ENCODE measurements at places on chromosomes 6 and 20.

DNA sequence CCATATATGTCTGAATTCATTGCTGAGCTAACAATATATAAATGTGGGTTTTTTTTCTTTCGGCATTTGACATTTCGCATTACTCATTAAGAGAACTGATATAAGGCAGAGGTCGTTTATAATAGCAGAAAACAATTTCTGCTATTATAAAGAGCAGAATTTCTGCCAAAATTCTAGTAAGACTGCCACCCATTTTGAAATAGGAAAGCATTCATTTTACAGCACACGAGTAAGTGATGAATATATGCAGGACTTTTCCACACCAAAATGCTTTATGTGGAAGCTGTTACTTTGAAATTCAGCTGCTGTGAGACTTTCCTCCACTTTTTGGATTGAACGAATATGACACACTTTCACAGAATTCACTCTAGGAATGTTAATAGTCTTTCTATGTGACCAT lies 610.9 kb upstream of the MAN1A1 start:
- DNase-seq = no peak

GRCh38 chr6:48568856-48569255 lies 457.9 kb upstream of the PTCHD4 start:
- DNase-seq = no peak

GRCh38 chr6:132830334-132830751 lies 16.0 kb downstream of the RPS12 start:
- DNase-seq = no peak

- DNase-seq = no peak
Measured at GRCh38 chr6:118815495-118815894, 78.5 kb upstream of the ASF1A start.

GRCh38 chr20:15654208-15654649 lies 919.0 kb downstream of the KIF16B start:
- DNase-seq = no peak

GRCh38 chr6:104799134-104799657 lies 60.5 kb downstream of the HACE1 start:
- DNase-seq = no peak

GRCh38 chr6:35495258-35496035 lies 1.4 kb downstream of the TEAD3 start:
- no peak for DNase-seq

DNA sequence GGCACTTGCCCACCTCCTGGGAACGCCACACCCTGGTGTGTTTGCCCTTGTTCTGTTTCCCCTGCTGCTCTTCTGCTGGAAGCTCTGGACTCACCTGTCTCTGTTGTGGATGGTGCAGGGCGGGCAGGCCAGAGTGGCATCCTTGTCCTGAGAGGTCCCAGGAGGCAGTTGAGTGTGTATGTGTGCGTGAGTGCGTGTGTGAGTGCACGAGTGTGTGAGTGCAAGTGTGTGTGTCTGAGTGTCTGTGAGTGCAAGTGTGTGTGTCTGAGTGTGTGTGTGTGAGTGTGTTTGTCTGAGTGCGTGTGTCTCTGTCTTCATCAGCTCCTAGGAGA lies 12.2 kb downstream of the IGF2R start:
- no peak for DNase-seq

DNA sequence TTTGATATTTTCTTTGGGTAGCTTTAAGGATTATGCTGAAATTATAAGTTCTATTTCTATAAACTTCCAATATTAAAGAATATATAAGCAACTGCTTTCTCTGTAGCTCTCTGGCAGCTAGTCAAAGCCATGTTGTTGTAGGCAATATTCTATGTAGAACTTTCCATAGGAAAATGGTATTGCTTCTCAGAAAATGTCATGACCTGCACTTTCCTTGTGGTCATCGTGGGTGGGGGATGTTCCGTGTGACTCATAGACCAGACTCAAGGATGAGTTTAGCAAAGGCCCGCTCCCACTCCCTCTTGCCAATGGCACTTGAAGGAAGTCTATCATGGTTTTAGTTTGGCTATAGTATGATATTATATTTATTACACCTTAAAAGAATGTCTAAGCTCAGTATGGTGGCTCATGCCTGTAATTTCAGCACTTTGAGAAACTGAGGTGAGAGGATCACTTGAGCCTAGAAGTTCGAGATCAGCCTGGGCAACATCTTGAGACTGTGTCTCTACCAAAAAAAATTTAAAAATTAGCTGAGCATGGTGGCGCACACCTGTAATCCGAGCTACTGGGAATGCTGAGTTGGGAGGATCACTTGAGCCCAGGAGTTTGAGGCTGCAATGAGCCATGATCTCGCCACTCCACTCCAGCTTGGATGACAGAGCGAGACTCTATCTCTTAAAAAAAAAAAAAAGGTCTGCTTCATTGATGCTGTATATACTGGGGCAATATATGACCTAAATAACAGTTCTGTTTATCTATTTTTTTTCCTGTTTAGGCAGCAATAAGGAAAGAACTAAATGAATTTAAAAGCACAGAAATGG lies 36.6 kb upstream of the LTV1 start:
- DNase-seq = peak; percentile 69

DNA sequence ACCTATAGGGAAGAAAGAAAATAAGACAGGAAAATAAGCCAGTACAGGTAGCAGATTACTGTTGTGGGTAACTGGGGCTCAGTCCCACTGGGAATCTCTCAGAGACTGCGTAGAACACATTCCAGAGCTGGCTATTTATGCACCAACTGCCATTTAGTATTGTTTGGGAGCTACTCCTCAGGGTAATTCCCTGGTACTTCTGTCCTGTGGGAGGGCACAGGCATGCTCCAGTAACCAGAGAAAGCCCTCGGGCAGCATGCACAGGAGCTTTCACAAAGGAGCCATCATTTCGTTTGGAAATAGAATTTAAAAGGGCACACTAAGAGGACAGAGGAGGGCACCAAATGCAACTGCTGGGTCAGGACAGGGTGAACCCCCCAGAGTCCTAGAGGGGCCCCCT lies 148.0 kb upstream of the LRFN2 start:
- DNase-seq = no peak

DNA sequence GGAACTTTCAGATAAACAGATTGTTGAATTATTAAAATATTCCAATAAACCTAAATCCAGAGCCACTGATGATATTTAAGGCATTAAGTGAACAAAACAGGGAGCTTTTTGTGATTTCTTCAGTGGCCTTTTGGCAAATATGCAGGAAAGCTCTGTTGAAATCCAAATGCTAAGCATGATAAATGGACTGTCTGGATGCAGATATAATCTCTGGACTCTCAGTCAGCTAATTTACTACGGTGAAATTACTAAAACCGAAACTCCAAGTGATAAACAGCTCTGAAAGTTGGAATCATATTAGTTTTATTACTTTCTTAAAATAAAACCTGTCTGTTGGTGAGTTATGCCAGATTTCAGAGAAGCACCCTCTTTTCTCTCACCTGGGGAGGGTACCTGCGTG lies 120.3 kb downstream of the IMPG1 start:
- DNase-seq = no peak

- no peak for DNase-seq
Measured at GRCh38 chr6:170134031-170134470, 156.8 kb downstream of the DLL1 start.

GRCh38 chr20:49887251-49888211 lies 27.8 kb downstream of the SPATA2 start:
- no peak for DNase-seq

DNA sequence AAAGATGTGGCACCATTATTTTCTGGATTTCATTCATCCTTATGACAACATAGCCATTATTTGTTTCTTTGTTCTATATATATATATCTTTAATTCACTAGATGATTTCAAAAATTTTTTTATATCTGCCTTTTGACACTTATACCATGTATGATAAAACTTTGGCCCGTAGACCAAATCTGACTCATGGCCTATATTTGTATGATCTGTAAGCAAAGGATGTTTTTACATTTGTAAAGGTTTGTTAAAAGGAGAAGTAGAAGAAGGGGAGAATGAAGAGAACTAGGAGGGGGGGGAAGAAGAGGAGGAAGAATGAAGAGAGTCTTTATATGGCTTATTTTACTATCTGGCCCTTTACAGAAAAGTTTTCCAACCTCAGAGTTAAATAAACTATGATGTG lies 279.7 kb downstream of the LAMA2 start:
- no peak for DNase-seq

DNA sequence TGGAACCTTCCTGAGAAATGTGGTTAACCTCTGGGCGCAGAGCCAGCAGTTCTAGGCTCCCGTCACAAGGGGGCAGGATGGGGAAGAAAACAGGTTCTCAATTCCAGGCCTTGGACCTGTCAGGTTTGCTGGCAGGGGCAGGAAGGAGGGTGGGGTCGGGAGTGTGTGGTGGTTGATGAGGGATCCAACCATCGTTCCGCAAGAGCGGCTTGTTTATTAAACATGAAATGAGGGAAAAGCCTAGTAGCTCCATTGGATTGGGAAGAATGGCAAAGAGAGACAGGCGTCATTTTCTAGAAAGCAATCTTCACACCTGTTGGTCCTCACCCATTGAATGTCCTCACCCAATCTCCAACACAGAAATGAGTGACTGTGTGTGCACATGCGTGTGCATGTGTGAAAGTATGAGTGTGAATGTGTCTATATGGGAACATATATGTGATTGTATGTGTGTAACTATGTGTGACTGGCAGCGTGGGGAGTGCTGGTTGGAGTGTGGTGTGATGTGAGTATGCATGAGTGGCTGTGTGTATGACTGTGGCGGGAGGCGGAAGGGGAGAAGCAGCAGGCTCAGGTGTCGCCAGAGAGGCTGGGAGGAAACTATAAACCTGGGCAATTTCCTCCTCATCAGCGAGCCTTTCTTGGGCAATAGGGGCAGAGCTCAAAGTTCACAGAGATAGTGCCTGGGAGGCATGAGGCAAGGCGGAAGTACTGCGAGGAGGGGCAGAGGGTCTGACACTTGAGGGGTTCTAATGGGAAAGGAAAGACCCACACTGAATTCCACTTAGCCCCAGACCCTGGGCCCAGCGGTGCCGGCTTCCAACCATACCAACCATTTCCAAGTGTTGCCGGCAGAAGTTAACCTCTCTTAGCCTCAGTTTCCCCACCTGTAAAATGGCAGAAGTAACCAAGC lies 29.6 kb downstream of the SRSF3 start:
- peak; percentile 78 for DNase-seq

GRCh38 chr6:34138914-34139510 lies 6.9 kb downstream of the GRM4 start:
- DNase-seq = no peak

- no peak for DNase-seq
Measured at GRCh38 chr6:12260458-12261093, 29.6 kb upstream of the EDN1 start.

- DNase-seq = no peak
Measured at GRCh38 chr6:7621761-7622160, 31.8 kb downstream of the SNRNP48 start.

DNA sequence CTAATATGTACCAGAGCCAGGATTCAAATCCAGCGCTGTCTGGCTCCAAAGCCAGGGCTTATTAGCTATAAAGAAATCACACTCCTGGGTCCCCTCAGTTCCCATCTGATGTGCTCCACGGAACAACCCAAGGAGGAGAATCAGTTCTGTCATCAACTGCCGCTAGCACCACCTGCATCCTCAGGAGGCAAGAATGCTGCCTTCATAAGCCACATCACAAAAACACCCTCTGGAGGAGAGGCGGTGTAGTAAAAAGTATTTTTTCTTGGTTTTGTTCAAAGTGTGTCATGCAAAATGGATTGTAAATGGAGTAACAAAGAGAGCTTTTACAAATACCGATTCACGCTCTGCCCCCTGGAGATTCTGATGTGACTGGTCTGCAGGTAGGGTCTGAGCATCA lies 57.1 kb downstream of the TNFRSF21 start:
- no peak for DNase-seq

- DNase-seq = no peak
Measured at GRCh38 chr6:125811259-125811658, 20.5 kb downstream of the NCOA7 start.

GRCh38 chr20:58614366-58614765 lies 36.7 kb upstream of the STX16 start:
- DNase-seq = no peak

DNA sequence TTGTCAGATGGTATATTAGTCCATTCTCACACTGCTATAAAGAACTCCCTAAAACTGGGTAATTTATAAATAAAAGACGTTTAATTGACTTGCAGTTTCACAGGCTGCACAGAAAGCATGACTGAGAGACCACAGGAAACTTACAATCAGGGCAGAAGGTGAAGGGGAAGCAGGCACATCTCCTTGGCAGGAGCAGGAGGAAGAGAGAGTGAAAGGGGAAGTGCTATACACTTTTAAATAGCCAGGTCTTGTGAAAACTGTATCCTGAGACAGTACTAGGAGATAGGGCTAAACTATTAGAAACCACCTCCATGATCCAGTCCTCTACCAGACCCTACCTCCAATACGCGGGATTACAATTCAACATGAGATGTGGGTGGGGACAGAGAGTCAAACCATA lies 193.9 kb upstream of the KCNG1 start:
- DNase-seq = no peak

DNA sequence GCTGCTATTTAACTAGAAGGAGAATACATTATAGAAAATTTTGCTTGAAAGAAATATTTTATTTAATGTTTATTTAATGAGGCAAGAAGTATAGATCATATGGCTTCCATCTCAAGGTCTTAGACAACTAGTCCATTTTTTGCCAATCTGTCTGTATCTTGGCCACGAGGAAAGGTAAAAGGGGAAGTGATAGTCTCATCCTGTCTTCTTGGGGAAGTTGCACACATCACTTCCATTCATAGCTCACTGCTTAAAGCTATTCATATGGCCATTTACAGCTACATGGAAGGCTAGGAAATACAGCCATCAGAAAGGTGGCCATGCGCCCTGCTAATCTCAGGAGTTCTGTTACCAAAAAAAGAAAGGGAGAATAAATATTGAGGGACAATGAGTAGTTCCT lies 50.8 kb downstream of the METTL24 start:
- DNase-seq = no peak

GRCh38 chr6:147000545-147001488 lies 203.4 kb upstream of the STXBP5 start:
- no peak for DNase-seq

DNA sequence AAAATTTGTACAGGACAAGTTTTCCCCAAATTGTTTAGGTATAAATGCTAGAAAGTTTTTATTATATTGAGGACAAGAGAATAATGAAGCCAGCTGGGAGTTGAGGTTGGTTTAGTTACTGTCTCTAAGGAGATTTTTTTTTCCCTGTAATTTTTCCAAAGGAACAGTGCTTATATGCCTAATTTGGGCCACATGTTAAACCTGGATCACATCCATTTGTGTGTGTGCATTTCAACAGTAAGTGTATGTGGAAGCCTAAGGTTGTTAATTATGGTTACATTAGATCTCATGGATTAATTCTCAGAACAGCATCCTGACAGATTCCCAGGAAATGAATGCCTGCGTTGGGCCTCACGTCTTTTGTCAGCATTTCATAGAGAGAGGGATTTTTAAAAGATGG lies 4.5 kb downstream of the IGF2R start:
- no peak for DNase-seq

DNA sequence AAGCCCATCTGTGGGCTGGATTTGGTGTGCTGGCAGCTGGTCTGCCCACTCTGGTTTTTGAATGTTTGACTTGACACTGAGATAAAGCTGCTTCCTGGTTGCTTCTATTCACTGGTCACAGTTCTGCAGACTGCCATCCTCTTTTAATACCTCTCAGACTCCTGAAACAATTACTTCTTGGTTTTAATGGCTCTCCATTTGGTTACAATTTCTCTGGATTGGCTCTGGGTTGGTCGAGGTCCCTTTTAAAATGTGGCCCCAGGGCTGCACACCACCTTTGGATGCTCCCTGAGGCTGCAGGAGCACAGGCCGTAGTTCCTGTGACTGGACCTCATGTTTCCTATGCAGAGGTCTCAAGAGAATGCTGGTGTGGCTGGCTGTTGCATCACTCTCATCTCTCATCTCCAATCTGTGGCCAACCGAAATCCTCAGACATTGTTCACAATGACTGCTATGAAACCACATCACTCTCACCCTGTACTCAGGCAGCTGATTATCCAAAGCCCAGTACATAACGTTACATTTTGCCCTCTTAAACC lies 98.5 kb downstream of the INSM1 start:
- no peak for DNase-seq
